ENCODE measurements at places on chromosomes 2 and 18.

DNA sequence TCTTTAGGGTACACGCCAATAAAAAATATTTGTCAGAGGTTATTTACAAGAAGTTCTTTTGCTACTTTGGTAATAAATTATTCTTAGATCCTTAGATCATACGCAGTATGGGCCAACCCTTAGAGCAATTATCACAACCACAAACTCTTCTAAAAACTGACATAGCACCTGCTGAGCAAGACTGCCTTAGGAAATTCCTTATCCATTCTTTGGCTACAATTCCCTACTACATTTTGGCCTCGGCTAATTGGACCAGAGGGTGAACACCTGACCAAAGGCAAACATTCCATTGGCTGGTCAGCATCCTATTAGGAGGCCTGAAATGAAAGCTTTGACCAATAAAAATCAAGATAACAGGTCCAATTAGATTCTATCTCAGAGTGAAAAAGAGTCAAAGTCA, 147.6 kb upstream of the CCDC68 start:
- no peak for DNase-seq

- DNase-seq = no peak
These were observed 81.4 kb upstream of the ERBB4 start for GRCh38 chr2:212619954-212620353.

GRCh38 chr18:25710981-25711380, 359.0 kb upstream of the ZNF521 start:
- DNase-seq = no peak

DNA sequence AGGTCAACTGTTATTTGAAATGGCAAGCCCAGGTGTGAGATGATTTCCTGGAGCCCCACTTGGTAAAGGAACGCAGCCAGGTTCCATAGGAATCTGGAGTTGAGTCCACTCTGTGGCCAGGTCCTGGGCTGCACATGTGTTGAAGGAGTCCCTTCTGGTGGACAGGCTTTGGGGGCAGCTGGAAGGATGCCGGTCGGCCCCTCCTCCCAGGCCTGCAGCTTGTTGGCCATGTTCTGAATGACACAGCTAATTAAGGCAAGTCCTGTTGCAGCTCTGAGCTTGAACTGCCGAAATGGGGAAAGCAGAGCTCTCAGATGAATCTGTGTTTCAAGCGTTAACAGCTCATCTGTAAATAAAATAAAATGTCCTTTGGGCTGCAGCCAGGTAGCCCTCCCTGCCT, 23.8 kb downstream of the EN1 start:
- no peak for DNase-seq

- peak; percentile 50 for DNase-seq
These were observed 30.5 kb downstream of the LTBP1 start for GRCh38 chr2:32977228-32977758.

GRCh38 chr2:46569061-46569560, 89.7 kb downstream of the TMEM247 start:
- DNase-seq = peak; percentile 70

DNA sequence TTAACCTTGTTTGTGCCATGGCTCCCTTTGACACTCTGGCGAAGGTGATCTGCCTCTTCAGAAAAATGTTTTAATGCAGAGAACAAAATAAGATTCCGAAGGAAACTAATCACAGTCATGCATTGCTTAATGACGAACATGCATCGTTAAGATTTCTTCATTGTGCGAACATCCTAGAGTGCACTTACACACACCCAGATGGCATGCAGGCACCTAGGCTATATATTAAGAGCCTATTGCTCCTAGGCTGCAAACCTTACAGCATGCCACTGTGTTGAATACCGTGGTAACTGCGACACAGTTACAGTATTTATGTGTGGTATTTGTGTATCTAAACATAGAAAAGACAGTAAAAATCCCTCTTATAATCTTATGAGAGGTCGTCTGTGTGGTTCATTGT, 8.3 kb downstream of the ASAP2 start:
- DNase-seq = no peak

DNA sequence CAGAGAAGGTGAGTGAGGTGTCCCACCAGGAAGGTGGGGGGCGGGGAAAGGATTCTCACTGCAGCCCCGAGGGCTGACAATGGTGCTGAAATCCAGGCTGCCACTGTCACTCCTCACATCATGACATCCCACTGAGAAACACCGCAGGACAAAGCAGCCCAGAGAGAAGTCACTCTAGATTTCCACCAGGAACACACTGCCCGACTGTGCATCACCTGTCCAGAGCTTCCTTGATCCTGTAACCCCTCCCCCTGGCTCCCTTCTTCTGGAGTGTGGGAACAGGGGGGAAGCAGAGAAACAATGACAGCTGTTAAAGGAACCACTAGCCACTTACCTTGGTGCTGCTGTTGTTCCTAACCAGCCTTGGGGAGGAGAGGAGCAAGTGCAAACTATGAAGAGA, 69.9 kb downstream of the MRO start:
- no peak for DNase-seq

- no peak for DNase-seq
These were observed 22.2 kb downstream of the SKA1 start for GRCh38 chr18:50397023-50397422.

DNA sequence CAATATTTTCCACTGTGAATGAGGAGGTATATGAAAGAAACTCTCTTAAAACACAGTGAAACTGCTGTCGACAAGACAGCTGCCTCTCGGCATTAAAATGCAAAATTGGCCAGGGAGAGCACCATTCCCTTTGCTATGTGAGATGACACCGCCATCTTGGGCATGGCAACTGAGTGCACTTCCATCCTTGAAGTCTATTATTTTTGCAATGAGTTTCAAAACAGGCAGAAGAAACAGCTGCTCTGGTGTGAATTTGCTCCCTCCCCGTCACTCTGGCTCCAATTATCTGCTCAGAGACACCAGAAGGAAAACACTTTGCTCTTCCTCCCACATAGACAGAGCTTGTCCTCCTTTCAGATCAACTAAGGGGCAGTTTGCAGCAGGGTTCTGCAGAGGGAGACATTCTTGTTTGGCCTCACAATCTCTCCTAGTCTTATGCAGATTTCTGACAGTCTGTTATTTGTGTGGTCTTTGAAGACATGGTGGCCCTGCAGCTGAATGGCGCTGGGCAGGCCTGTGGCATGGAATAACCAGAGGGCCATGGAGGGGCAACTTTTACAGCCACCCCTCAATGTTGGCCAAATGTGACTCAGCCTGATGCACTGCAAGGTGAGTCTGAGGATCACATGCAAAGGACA, 48.6 kb upstream of the SEC11C start:
- DNase-seq = no peak

DNA sequence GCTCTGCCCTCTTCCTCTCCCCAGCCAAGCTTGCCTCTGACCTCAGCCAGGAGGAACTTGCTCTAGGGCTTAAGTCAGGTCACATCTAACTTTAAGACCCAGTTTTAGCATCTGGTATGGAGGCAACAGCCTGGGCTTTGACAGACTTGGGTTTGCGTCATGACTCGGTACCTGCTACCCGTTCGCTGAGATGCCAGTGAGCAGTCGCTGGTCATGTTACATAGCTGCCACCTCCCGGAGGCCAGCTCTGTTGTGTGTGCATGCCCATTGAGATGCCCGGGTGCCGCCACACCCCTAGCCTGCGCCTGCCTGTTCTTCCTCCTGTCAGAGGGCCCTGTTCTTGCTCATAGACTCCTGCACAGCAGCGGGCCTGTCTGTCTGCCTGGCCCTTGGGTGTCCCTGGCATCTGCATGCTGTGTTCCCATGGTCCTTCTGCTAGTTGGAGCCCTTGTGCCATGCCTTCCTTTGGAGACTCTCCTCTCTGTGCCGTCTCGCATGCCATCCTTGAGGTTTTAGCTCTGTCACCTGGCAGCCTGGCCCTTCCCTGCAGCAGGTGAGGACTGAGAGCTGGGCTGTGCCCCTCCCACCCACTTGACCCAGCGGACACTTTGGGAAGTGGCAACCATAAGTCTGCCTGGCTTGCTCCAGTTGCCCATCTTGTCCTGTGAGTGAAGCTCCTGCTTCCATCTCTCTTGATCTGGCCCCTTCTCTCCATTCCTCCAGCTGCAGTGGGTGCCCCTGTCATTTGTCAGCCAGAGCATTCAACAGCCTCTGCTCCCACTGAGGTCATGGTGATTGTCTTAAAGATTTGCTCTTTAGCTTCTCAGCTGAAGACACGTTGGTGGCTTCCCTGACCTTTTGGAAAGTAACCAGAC, 24.9 kb downstream of the ASAP2 start:
- DNase-seq = no peak

DNA sequence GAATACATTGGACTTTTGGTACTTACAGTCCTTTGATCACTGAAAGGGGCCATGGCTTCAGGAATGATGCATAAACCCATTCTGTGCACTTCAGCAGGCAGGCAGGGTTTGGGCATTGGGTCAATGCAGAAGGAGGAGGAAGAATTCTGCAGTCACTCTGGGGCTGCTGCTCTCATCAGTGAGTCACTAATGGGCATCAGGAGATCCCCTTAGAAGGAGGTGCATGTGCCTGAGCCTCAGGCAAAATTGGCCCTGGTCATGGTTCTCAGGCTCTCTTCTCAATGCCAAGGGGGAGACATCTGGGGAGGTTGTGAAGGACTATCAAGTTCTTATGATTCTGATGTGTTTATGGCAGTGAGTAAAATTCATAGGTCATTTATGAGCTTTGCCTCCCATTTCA, 52.0 kb upstream of the TNP1 start:
- no peak for DNase-seq

DNA sequence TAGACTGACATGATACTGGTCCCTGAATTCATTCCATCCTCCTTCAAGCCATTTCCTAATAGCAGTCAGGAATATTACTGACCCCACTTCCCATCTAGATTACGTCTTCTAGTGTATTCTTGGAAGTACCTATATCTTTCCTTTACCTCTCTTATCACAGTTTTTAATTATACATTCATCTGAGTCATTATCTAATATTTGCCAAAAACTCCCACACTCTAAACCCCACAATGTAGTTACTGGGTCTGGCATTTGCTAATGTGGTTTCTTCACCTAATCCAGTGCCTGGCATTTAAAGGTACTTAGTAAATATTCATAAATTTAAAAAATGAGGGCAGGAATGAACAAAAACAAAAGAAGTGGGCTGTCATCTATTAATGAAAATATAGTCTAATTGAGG, 441.8 kb upstream of the SETBP1 start:
- no peak for DNase-seq

DNA sequence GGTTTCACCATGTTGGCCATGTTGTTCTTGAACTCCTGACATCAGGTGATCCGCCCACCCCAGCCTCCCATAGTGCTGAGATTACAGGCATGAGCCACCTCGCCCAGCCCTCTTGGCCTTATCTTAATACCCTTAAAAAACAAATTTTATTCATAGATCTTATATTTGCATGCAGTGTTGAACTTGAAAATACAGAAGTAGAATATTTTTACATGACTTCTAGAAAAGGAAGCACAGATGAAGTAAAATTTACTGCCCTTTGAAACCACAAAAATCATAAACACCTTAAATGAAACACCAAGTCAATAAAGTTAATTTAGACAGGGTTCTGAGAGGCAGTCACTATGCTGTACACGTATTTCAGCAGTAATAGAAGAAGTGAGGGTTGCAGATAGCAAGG, 145.7 kb downstream of the CERS6 start:
- DNase-seq = no peak

- peak; percentile 48 for DNase-seq
These were observed 71.2 kb downstream of the CTAGE1 start for GRCh38 chr18:22346401-22346952.

- DNase-seq = no peak
These were observed 63.8 kb upstream of the IL1R1 start for GRCh38 chr2:102078773-102079172.

DNA sequence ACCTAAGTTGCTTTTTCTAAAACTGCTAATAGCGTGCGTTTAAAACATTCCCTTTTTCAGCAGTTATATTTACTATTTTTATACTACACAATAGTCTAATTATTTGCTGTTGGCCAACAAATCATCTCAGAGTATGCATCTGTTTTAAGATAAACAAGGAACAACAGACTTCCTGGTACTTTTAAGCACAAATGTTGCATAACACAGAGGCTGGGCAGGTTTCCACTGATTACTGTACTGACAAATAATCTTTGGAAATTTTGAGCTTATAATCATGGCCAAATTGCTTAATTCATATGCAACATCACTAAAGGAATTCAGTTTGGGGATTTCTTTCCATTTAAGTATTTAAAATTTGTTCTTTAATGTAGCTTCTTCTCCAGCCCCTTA, 737.4 kb upstream of the SALL3 start:
- DNase-seq = no peak

DNA sequence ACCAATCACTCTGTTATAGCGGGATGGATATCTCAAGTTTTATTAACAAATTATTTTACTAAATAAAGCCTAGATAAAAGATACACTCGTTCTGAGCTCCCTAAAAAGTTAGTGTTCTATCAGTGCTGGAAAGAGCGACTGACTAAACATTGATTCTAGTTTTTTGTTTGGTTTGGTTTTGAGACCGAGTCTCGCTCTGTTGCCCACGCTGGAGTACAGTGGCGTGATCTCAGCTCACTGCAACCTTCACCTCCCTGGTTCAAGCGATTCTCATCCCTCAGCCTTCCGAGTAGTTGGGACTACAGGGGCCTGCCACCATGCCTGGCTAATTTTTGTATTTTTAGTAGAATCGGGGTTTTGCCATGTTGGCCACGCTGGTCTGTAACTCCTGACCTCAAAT, 73.8 kb upstream of the CDCA7 start:
- no peak for DNase-seq

GRCh38 chr2:6820903-6821584, 44.7 kb downstream of the CMPK2 start:
- DNase-seq = no peak

DNA sequence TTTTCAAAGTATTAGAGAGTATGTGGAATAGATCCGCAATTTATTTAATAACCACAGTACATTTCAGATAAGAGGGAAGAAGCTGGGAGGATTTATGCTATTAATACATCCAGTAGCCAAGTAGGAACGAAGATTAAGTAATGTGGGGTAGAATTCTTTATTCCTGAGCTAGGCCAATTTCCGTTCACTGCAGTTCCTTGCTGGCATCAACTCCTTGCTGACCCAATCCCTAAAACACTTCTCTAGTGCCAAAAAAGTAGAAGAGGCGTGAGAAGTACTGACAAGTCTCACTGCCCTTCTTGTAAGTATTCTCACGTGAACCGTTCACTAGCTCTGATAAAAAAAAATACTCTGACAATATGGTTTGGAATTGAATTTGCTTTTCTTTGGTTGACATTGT, 211.4 kb downstream of the EPHA4 start:
- no peak for DNase-seq

DNA sequence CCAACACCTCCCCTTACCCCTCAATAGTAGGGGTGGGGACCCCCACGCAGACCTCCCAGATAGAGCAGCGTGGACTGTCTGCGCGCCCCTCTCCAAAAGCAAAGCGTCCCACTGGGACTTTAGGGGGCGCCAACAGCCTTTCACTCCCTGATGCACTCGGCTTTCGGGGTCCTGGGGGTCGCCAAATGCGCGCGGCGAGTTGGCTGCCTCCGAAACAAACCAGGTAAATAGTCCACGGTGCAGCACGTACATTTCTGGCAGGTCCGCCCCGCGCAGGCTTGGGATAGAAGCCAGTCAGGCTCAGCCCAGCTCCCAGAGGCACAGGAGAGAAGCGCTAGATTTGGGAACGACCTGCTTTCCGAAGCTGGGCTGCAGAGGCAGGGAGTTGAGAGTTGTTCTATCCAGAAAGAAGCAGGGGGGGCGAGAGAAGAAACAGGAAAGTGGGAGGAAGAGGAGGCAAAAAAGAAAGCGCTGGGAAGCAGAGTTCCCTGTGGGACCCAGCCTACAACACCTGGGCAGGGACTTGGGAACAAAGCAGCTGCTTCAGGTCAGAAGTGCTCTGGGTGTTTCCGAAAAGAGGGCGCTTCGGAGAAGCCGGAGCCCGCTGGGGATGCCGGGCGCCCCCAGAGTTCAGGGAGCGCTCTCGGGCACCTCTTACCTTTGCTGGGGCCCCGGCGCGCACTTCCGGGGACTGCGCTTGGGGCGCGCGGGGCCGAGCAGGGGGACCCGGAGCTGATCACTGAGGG, 544 bp downstream of the EVA1A start:
- DNase-seq = peak; percentile 57
